ENCODE measurements at places on chromosomes 2 and 18. TPM values are rescaled to one million over a fixed set of nuclear protein-coding genes. Genes with fewer than 3 reads are reported as not detected.
A peak's percentile ranks its signal among the peaks of the same experiment; 100 is the strongest.

Gene SLC4A3
- total RNA-seq, result not detected

GRCh38 chr2:35033748-35034147 lies 1321.8 kb upstream of the CRIM1 start:
- H3K27ac ChIP-seq, result no peak overlapping the region
- H3K36me3 ChIP-seq, result no peaks in the 10 kb centered on the region
- no peaks in the 10 kb centered on the region for H3K4me1 ChIP-seq
- H3K27me3 ChIP-seq, result no peaks in the 10 kb centered on the region
- DNase-seq, result no peak

Gene EFHD1
- not detected for total RNA-seq

- no peaks in the 10 kb centered on the region for H3K4me1 ChIP-seq
- H3K27me3 ChIP-seq, result no peaks in the 10 kb centered on the region
- DNase-seq, result no peak
- H3K27ac ChIP-seq, result no peak overlapping the region
- no peak overlapping the region for H3K4me3 ChIP-seq
- H3K36me3 ChIP-seq, result peaks cover 43% of the 10 kb centered on the region
Observed at GRCh38 chr2:47023332-47023731, 107.7 kb upstream of the MCFD2 start.

DNA sequence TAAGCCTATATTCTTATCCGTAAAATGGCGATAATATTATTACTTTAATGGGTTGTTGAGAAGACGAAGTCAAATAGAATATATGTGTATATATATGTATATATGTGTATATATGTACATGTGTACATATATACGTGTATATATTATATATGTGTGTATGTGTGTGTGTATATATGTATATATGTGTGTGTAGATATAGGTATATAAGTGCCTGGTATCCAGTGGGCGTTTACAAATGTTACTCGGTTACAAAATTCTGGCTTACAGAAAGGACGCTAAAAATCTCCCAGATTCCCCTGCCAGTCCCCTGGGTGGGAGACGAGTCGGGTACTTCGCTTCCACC lies 295 bp upstream of the MTX2 start:
- no peaks in the 10 kb centered on the region for H3K27me3 ChIP-seq
- peak overlapping the region; percentile 100 for H3K4me3 ChIP-seq
- DNase-seq, result no peak
- peaks cover 17% of the 10 kb centered on the region for H3K36me3 ChIP-seq

Gene TRPM8
- total RNA-seq, result not detected

- H3K27ac ChIP-seq, result peak overlapping the region; percentile 99
- H3K36me3 ChIP-seq, result peaks cover 38% of the 10 kb centered on the region
- no peaks in the 10 kb centered on the region for H3K27me3 ChIP-seq
Observed at GRCh38 chr18:77042583-77042982, 90.0 kb downstream of the MBP start.

Gene SCYGR4
- not detected for total RNA-seq

DNA sequence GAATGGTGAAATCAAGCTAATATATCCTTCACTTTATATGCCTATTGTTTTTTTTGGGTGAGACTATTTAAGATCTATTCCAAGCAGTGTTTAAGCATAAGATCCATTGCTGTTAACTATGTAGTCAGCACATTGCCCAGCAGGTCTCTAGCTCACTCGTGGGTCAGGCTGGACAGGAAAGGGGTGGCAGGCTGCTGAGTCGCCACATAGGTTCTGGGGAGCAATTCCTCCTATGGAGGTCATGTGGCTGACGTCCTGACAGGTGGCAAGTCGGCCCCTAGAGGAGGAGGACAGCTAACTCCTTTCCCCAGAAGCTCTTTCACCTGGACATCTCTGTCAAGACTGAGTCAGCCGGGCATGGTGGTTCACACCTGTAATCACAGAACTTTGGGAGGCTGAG lies 13.9 kb upstream of the RAB31 start:
- H3K27me3 ChIP-seq, result no peaks in the 10 kb centered on the region
- H3K27ac ChIP-seq, result no peak overlapping the region
- H3K36me3 ChIP-seq, result no peaks in the 10 kb centered on the region
